ENCODE measurements at places on chromosomes 1 and 21.

DNA sequence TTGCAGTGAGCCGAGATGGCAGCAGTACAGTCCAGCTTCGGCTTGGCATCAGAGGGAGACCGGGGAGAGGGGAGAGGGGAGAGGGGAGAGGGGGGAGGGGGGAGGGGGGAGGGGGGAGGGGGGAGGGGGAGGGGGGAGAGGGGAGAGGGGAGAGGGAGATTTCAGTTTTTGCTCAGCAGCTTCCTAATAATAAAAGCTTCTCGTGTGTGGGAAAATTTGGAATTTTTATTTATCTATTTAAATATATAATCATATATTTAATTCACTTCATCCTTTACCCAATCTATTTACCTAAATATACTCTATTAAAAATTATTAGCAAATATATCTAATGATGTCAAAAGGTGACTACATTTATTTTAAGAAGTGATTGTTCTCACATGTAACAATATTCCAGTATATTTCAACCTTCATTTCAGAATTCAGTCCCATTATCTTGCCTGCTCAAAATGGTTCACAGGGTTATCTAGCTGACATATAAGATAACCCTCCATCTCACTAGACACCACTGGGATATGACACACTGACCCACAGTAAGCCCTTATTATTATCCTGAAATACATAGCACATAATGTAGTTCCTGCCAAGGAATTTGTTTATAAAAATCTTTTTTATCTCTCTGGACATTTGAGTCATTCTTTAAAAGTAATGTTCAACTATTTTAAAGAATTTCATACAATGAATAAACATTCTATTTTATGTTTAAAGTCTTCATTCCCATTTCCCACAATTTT is 105.9 kb downstream of the GPATCH2 start:
- no peak for DNase-seq
- no peaks in the 10 kb centered on the region for H3K27me3 ChIP-seq
- H3K27ac ChIP-seq = no peak overlapping the region
- no peak overlapping the region for H3K4me3 ChIP-seq
- H3K4me1 ChIP-seq = no peaks in the 10 kb centered on the region

GRCh38 chr1:208113011-208113410 is 131.2 kb downstream of the PLXNA2 start:
- no peak for DNase-seq
- H3K36me3 ChIP-seq = no peaks in the 10 kb centered on the region
- H3K27me3 ChIP-seq = peaks cover 7% of the 10 kb centered on the region

DNA sequence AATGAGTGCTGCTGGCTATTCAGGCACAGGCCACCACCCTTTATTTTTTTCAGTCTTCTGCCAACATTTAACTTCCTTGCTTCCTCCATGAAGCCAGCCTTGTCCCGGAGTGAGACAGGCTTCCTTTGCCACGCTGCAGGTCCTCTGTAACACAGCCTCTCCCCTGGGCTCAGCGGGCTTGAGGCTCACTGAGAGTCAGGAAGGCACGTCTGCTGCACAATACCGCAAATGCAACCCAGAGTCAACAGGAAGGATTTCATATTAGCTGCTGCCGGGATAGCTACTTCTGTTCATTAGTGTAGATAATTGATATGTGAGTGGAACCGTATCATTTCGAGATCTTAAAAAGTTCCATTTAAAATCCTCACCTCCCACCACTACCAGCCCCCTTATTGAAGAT is 22.5 kb downstream of the MYOG start:
- H3K4me1 ChIP-seq = no peaks in the 10 kb centered on the region
- peaks cover 41% of the 10 kb centered on the region for H3K27me3 ChIP-seq
- DNase-seq = no peak
- H3K27ac ChIP-seq = no peak overlapping the region
- H3K36me3 ChIP-seq = no peaks in the 10 kb centered on the region

DNA sequence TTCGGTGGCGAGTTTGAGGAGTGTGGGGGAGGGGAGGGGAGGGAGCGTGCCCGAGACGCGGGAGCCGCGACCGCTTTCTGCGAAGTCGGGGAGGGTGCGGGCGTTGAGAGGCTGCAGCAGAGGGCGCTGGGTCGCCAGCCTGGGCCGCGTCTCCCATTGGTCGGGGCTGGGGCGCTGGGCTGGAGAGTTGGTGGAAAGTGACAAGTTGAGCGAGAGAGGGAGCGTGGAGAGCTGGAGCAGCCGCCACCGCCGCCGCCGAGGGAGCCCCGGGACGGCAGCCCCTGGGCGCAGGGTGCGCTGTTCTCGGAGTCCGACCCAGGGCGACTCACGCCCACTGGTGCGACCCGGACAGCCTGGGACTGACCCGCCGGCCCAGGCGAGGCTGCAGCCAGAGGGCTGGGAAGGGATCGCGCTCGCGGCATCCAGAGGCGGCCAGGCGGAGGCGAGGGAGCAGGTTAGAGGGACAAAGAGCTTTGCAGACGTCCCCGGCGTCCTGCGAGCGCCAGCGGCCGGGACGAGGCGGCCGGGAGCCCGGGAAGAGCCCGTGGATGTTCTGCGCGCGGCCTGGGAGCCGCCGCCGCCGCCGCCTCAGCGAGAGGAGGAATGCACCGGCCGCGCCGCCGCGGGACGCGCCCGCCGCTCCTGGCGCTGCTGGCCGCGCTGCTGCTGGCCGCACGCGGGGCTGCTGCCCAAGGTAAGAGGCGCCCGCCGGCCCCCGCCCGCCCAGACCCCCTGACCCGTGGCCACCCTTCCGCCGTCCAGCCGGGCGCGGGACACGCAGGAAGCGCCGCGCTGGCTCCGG is at the start of gene ROR1:
TSS of gene ROR1 (plus strand) at position 203 of the 802 bp plus-strand sequence.
- H3K4me3 ChIP-seq = peak within 1 kb of the TSS; percentile 41
- no peak within 1 kb of the TSS for H3K27ac ChIP-seq
- peaks cover 8% of the 10 kb centered on the region for H3K4me1 ChIP-seq
- peaks cover 3% of the 10 kb centered on the region for H3K36me3 ChIP-seq
- peaks cover 58% of the 10 kb centered on the region for H3K27me3 ChIP-seq

- H3K27me3 ChIP-seq = peaks cover 50% of the 10 kb centered on the region
- peaks cover 2% of the 10 kb centered on the region for H3K36me3 ChIP-seq
- DNase-seq = no peak
- H3K4me1 ChIP-seq = peaks cover 6% of the 10 kb centered on the region
- no peak overlapping the region for H3K4me3 ChIP-seq
Measured at GRCh38 chr1:151713874-151714273, 2.7 kb downstream of the CELF3 start.

GRCh38 chr1:5980314-5981008 is 11.8 kb downstream of the NPHP4 start:
- peak overlapping the region; percentile 56 for H3K27ac ChIP-seq
- H3K4me3 ChIP-seq = no peak overlapping the region
- DNase-seq = no peak
- peaks cover 7% of the 10 kb centered on the region for H3K36me3 ChIP-seq
- H3K27me3 ChIP-seq = no peaks in the 10 kb centered on the region

DNA sequence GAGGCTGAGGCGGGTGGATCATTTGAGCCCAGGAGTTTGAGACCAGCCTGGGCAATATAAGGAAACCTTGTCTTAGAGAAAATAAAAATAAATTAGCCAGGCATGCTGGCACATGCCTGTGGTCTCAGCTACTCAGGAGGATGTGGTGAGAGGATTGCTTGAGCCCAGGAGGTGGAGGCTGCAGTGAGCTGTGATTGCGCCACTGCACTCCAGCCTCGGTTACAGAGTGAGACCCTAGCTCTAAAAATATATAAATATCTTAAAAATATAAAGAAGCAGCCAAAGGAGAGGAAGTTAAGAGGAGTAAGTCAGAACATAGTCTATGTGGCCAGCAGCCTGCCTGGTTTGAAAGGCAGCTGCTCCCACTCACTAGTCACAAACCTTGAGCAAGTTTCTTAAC is 4.5 kb upstream of the IL10RB start:
- DNase-seq = peak; percentile 25
- no peak overlapping the region for H3K27ac ChIP-seq
- H3K27me3 ChIP-seq = no peaks in the 10 kb centered on the region
- peaks cover 33% of the 10 kb centered on the region for H3K36me3 ChIP-seq
- peak overlapping the region; percentile 40 for H3K4me3 ChIP-seq
- H3K4me1 ChIP-seq = peaks cover 35% of the 10 kb centered on the region

DNA sequence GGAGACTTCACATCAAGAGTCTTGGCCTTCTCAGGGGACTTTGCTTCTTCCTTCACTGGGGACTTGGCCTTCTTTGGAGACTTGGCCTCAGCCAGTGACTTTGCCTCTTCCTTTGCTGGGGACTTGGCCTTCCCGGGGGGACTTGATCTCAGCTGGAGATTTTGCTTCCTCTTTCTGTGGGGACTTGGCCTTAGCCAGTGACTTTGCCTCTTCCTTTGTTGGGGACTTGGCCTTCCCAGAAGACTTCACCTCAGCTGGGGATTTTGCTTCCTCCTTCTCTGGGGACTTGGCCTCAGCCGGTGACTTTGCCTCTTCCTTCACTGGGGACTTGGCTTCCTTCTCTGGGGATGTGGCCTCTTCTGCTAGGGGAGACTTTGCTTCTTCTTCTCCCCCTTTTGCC is 13.5 kb upstream of the CD2 start:
- no peak overlapping the region for H3K4me3 ChIP-seq
- H3K4me1 ChIP-seq = peaks cover 46% of the 10 kb centered on the region
- H3K36me3 ChIP-seq = peaks cover 19% of the 10 kb centered on the region
- DNase-seq = no peak

GRCh38 chr1:16067127-16067768 is 6.2 kb downstream of the FAM131C start:
- H3K4me3 ChIP-seq = no peak overlapping the region
- no peak for DNase-seq
- no peaks in the 10 kb centered on the region for H3K36me3 ChIP-seq
- no peak overlapping the region for H3K27ac ChIP-seq

GRCh38 chr1:225063722-225064121 is 134.2 kb downstream of the DNAH14 start:
- no peaks in the 10 kb centered on the region for H3K36me3 ChIP-seq
- H3K27me3 ChIP-seq = peaks cover 15% of the 10 kb centered on the region
- H3K4me1 ChIP-seq = no peaks in the 10 kb centered on the region
- H3K27ac ChIP-seq = no peak overlapping the region
- no peak overlapping the region for H3K4me3 ChIP-seq

- H3K4me1 ChIP-seq = no peaks in the 10 kb centered on the region
- H3K4me3 ChIP-seq = no peak overlapping the region
- peaks cover 4% of the 10 kb centered on the region for H3K36me3 ChIP-seq
- no peak for DNase-seq
- H3K27me3 ChIP-seq = no peaks in the 10 kb centered on the region
- H3K27ac ChIP-seq = no peak overlapping the region
Measured at GRCh38 chr1:12562955-12563576, 54.9 kb downstream of the DHRS3 start.

- no peak for DNase-seq
- peaks cover 4% of the 10 kb centered on the region for H3K36me3 ChIP-seq
- no peak overlapping the region for H3K4me3 ChIP-seq
- H3K27me3 ChIP-seq = no peaks in the 10 kb centered on the region
- H3K4me1 ChIP-seq = peaks cover 34% of the 10 kb centered on the region
- H3K27ac ChIP-seq = no peak overlapping the region
Measured at GRCh38 chr1:180458807-180459206, 43.6 kb downstream of the ACBD6 start.

DNA sequence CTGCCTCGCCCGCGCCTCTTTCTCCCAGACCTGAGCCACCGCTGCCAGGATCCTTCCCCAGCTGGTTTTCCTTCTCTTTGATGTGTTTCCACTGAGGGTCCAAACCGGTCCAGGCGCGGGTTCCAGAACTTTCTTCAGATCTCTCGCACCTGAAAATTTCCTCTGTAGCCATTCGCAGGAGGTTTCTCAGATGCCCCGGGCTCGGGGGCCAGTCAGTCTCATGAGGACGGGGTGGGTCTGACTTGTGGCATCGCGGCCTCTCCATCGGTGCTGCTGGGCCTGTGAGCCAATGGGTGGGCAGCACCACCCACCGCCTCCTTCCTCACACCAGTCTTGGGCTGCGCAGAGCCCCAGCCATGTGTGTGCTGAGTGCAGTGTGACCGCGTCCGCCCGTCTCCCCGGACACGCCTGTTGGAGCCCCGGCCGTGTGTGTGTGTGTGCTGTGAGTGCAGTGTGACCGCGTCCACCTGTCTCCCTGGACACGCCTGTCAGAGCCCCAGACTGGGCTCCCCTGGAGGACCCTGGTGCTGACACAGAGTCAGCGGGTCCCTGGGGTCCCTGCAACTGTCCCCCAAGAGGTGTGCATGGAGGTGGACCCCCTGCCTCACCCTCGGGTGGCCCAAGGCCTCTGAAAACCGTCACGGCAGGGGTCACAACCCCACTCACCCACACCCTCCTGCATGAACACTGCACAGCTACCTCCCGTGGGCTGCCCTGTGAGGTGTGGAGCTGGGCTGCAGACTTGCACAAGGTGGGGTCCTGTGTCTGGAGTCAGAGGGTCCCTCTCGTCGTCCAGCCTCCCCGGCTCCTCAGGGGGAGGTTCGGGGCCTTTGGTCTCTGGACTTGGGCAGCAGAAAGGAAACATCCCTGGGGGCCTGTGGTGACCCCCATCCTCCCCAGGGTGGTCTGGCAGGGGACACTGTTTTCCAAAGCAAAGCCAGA is 20.2 kb downstream of the COL18A1 start:
- peaks cover 22% of the 10 kb centered on the region for H3K27me3 ChIP-seq
- H3K4me1 ChIP-seq = no peaks in the 10 kb centered on the region
- no peak for DNase-seq
- no peaks in the 10 kb centered on the region for H3K36me3 ChIP-seq

DNA sequence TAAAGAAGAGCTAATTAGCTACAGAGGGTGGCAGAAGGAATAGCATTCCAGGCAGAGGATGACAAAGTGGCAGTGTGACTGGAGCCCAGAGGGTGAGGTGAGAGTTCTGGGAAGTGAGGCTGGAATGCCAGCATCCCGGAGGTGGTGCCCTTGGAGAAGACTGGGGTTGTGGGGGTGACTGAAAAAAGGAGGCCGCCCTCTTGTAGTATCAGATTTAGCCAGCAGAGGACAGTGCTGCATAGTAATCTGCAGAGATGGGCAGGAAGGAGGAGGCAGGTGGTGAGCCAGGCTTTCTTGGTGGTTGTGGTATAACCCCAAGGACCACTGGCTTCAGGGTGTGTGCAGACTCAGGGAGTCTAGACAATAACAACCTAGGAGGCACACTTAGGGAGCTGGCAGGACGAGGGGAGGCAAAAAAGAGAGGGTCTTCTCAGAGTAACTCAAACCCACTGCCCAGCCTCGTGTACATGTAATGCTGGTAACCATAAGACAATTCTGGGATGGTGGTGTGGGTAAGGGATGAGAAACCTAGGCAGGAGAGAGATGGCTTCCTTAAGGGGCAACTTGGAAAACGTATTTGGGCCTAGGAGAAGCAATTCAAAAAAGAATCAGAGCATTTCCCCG is 30.5 kb downstream of the MROH7 start:
- H3K27ac ChIP-seq = no peak overlapping the region
- no peaks in the 10 kb centered on the region for H3K27me3 ChIP-seq
- peaks cover 8% of the 10 kb centered on the region for H3K4me1 ChIP-seq
- no peaks in the 10 kb centered on the region for H3K36me3 ChIP-seq
- H3K4me3 ChIP-seq = no peak overlapping the region

GRCh38 chr1:98177751-98178150 is 256.9 kb upstream of the DPYD start:
- no peak overlapping the region for H3K27ac ChIP-seq
- DNase-seq = no peak
- no peaks in the 10 kb centered on the region for H3K4me1 ChIP-seq

- H3K27ac ChIP-seq = no peak overlapping the region
- H3K36me3 ChIP-seq = peaks cover 51% of the 10 kb centered on the region
- H3K4me3 ChIP-seq = no peak overlapping the region
- H3K4me1 ChIP-seq = peaks cover 6% of the 10 kb centered on the region
- no peak for DNase-seq
Measured at GRCh38 chr21:42854246-42855010, 24.9 kb downstream of the WDR4 start.
